Endodermal cell (in vitro differentiated cells): ENCODE measurements at places on chromosomes 16 and 17. TPM values are rescaled to one million over a fixed set of nuclear protein-coding genes. Genes with fewer than 3 reads are reported as not detected.

DNA sequence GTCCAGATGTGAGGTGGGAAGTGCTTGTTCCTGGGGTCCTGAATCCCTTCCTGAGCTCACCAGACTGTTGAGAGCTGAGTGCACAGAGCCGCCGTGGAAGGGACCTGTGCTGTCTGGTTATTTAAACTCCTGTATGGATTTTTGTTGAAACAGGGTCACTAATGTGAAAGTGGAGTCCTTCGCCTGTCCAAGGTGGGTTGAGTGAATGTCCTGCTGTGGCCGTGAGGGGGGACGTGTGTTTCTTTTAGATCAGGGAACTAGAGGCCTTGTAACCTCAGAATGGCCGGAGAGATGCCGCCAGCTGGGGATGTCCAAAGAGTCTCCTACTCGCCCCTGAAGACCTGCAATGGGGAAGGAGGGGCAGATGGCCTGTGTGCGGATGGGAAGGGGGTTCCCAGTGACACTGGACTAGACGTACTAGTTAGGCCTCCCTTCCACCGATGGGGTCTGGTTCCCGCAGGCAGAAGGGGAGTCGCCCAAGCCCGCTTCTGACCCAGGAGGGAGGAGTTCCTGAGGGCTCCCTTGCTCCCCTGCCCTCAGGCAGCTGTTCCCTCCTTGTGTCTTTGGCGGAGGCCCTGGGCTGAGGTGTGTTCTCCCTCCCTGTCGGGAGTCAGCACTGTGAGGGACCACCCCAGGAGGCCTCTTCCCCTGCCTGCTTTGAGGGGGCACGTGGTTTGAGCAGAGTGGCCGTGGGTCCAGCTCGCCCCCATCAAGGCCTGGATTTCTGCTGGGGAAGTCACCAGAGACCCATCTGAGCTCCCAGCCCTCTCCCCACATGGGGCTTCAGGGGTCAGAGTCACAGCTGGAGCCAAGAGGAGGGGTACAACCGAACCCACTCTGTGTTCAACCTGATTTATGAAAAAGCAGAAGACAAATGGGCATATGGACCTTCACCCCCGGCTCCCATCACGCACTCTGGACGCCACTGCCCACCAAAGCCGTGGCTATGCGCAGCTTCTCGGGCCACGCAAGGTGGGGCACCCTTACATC is 30.9 kb downstream of the OR1D5 start:
- DNase-seq, result peak; percentile 45

CSH2 gene
- 0.54 and 0.57 TPM in 2 replicates for total RNA-seq

GCGR gene
- 2.9 and 4.0 TPM in 2 replicates for total RNA-seq

- DNase-seq, result peak; percentile 94
These were observed 1.1 kb downstream of the IL17C start for GRCh38 chr16:88639231-88640038.

NGFR gene
- 0.77 and 1.3 TPM in 2 replicates for total RNA-seq

DNA sequence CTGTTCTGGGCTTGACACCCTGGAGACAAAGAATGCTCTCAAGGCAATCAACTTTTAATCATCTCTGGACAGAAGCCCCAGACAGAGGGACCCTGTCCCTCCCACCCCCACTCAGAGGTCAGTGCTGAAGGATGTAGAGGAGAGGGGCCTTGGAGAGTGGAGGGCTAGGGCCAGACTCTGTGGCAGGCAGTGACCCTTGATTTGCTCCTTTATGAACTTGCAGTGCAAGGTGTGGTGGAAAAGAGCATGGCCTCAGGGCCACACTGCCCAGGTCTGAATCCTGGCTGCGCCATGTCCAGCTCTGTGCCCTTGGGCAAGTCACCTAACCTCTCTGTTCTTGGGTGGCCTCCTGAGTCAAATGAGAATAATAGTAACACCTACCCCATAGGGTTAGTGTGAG is 134.3 kb downstream of the TMEM132E start:
- DNase-seq, result peak; percentile 25

DHRS13 gene
- 23.8 to 36.4 TPM (median 24.8 TPM) in 3 replicates for total RNA-seq
